ENCODE measurements at places on chromosomes 11 and 22.

DNA sequence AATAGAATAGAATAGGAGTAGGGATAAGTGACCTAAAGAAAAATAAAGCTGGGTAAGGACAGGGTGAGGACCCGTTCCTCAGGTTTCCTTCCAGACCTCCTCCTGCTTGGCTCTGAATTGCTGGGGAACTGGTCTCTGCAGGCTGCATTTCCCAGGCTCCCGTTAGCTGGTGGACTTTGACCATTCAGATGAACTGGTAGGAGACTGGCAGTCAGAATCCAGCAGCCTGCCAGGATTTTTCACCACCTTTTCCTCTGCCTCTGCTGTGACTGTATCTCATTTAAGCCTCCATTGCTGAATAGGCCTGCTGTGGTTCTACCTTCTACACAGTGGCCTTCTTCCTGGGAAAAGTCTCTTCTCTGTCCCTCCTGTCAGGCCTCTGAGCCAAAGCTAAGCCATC is 24.6 kb upstream of the SMPD1 start:
- no peak for DNase-seq

DNA sequence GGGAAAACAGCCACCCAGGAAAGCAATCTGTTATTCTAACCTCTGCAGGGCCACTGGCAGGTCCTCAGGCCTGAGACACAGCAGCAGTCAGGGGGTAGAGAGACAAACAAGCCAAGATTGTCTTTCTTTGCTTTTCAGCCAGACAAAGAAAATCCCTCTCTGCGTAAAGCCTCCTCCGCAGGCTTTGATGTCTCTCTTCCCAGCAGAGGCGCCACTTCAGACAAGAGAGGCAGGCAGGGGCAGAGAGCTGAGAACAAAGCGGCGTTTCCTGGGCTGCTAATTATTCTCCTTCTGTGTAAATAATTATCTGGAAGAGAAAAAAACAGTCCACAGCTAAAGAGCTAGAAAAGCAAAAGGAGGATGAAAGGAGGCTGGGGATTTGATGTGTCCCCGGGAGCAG is 102.7 kb upstream of the SEZ6L start:
- DNase-seq: no peak

GRCh38 chr11:58530236-58530635 is 22.3 kb upstream of the OR5B21 start:
- DNase-seq: no peak

GRCh38 chr11:3962406-3962840 is 107.0 kb downstream of the STIM1 start:
- DNase-seq: no peak

- DNase-seq: no peak
These were observed 4.2 kb upstream of the SERPINH1 start for GRCh38 chr11:75557666-75558494.

DNA sequence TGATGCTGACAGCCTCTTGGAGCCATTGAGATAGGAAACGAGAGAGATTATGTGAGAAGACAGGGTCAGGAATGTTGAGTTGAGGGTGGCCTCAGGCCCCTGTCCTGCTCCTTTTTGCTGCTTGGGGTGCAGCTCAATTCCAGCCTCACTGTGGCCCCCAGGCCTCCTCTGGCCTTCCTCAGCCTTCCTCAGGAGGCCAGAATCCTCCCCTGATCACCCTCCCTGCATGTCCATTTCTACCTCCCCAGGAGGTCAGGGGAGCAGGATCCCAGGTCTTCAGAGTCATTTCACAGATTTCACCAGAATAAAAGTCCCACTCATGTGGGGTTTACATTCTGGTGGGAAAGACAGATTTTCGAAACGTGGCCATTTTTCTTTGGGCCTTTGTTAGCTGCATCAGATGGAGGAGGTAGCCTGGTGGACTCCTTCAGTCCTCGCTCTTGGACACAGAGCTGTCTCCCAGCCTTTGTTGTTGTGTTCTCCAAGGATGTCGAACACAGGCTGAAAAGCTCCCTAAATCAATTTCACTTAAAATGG is 2.2 kb upstream of the KCNQ1OT1 start:
- no peak for DNase-seq

- no peak for DNase-seq
These were observed 128.6 kb downstream of the WNT11 start for GRCh38 chr11:76077575-76078150.

DNA sequence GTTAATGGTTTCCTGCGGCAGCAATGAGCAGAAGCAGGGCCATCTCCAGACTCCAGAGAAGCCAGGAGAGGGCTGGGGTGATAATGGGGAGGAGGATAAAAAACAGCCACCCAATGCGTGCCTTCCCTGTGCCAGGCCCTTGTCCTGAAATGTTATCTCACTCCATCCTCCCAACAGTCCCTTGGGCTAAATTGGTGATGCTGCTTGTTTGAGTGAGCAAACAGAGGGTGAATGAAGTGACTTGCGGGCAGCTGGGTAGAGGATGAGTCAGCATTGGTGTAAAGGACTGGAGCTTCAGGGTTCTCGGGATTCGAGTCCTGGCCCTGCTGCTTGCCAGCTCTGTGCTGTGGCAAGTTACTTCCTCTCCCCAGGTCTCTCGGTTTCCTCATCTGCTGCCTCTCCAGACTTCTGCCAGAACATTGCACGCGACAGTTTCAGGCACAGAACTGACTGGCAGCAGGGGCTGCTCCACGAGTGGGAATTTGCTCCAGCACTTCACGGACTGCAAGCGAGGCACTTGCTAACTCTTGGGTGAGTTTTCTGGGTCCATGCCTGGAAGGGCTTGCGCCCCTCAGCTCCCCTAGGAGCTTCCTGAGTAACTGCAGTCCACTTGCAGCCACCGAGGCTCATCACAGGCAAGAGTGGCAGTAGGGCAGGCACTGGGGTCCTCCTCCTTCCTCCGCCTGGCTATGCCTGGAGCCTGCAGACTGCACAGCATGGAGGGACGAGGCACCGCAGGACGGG is at the start of gene P2RY6:
Gene P2RY6 (plus strand): TSS at position 403 of the 744 bp plus-strand sequence. CDS start 24,181 bp downstream, outside the sequence.
- no peak for DNase-seq

DNA sequence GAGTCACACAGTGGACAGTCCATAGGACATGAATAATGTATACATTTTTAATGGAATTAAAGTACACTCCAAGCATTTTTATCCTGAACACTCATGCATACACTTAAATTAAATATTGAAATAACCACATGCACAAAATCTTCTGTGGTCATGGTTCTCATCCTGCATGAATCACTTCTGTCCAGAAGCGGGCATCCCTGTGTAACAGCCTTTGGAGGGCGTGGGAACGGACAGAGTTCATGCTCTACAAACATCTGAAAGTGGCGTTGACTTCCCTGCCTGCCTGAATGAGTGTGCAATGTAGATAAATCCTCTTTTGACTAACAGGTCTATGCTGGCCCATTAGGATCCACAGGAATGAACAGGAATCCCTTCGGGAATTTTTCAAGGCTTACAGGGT is 780.2 kb downstream of the BRD1 start:
- DNase-seq: no peak

GRCh38 chr22:20395907-20396287 is 1.9 kb downstream of the ZNF74 start:
- no peak for DNase-seq

GRCh38 chr11:674406-674805 is 20.6 kb downstream of the DEAF1 start:
- no peak for DNase-seq

DNA sequence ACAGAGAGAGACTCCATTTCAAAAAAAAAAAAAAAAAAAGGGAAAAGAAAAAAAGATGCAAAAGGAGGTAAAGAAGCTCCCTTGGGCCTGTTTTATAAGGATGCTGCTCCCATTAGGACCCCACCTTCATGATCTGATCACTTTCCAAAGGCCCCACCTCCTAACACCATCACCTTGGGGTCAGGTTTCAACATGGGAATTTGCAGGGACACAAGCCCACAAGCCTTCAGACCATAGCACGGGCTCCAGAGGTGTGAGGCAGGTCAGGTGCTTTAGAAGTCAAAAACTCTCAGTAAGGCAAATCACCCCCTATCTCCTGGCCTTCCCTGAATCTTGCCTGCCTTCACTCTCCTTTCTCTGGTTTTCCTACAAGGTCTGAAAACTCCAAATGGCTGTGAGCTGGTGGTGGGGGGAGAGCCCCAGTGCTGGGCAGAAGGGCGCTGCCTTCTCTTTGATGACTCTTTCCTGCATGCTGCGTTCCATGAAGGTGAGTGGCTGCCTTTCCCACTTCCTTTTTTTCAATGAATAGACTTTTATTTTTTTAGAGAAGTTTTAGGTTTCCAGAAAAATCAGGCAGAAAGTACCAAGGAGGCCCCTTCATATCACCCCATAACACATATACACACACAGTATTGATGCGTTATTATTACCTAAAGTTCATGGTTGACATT is 13.2 kb downstream of the ASPHD2 start:
- DNase-seq: no peak

GRCh38 chr22:43449205-43449830 is 37.5 kb downstream of the MPPED1 start:
- DNase-seq: no peak

GRCh38 chr11:70323806-70324205 is 53.3 kb downstream of the PPFIA1 start:
- no peak for DNase-seq

GRCh38 chr11:889687-890475 is 20.7 kb downstream of the CHID1 start:
- no peak for DNase-seq

DNA sequence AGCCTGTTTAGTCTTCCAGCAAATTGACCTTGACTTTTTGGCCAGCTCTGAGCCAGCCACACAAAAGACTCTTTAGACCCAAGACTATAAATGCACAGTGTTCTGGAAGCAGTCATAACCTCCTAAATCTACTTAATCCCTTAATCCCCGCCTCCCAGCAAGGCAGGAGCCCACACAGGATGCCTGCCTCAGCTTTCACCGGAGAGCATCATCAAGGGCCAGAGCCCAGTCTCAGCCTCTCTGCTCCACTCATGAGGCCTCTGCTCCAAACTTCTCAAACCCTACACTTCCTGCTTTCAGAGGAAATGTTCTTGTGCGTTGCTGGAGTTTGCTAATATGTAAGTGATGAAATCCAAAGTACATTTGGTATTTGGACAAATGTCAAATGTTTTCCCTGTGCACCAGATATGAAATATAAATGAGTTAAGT is 57.9 kb upstream of the FSHB start:
- DNase-seq: no peak

DNA sequence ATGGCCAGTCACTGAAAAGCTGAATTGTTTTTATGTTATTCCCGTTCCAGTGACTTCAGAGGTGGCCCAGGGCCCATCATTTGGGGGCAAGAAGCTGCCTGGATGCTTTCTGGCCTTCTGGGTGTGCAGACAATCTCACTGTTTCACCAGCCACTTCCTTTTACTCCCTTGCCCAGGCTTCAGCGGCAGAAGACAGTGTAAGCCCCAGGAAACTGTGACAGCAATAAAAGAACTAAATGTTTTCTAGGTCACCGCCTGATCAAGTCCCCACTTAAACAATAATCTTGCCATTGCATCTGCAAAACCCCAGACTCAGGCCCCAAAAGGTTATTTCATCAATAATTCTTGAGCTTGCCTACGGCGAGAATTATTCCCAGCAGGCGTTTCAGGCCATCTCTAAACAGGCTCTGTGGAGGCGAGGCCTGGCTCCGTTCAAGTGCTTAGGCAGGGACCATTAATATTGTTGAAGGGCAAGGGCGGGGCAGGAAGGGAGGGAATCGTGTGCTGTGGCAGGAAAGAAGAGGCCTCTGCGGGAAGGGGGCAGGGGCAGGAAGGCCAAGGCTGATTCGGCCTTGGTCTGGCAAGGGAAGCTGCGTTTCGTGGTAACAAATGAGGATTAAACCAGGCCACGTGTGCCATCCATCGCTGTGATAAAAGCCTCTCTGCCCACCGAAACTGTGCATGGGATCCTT is 252.3 kb downstream of the KIRREL3 start:
- DNase-seq: no peak

- DNase-seq: no peak
These were observed 124.7 kb upstream of the CCDC90B start for GRCh38 chr11:83410605-83411565.

DNA sequence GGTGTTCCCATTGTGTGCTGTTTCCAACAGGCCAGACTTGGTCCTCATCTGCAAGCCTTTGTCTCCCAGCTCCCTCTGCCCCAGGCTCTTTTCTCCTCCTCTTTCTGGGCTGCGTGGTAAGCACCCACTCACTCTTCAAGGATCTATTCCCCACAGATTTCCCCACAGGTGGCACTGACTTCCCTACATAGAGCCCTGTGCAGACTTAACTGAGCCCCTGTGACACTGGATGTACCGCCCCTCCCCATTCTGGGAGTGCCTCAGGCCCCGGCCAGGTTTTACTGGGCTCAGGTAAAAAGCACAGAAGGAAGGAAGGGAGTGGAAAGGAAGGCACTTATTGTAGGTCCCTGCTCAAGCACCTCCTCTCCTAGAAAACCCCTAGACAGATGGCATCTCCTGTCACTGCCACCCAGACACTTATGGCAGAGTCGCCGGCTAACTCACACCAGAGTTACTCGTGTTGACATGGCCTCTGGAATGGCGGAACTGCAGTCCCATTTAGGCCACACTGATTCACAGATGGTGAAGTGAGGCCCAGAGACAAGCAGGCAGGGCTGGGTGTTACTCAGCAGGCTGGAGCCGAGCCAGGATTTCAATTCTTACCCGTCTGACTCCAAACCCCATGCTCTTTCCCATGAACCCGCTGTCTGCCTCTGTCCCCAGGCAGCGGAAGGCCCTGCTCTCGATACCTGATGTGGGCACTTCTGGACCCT is 47.2 kb downstream of the LRRC32 start:
- DNase-seq: no peak

DNA sequence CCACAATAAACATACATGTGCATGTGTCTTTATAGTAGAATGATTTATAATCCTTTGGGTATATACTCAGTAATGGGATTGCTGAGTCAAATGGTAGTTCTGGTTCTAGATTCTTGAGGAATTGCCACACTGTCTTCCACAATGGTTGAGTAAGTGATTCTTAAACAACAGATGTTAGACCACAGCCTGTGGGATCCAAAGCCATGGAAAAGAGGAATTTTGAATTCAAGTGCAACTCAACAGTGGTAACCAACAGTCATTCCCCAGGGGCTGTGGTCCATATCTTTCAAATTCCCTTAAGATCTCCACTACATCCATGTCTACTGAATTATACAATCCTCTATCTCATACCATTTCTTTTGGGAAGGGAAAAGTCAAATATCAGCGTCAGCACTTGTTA is 321.5 kb downstream of the LARGE1 start:
- no peak for DNase-seq

DNA sequence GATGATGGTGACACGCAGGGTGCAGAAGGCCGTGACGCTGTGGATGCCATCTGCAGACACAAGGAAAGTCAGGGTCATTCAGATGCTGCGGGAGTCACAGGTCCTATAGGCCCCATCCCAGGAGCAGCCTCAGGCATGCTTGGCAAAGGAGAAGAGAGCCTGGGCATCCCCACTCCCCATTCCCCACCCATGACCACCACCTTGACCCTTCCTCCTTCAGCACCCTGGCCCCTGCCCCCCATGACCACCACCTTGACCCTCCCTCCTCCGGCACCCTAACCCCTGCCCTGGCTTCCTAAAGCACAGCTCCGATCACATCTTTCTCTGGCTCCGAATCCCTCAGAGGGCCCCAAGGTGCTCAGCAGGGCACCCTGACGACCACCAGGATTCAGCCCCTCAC is 73.1 kb downstream of the CELSR1 start:
- DNase-seq: no peak

GRCh38 chr11:78622666-78623065 is 48.0 kb upstream of the NARS2 start:
- no peak for DNase-seq
